Trophoblast cell (in vitro differentiated cells and primary cell): ENCODE measurements at places on chromosomes 11 and 22.

DNA sequence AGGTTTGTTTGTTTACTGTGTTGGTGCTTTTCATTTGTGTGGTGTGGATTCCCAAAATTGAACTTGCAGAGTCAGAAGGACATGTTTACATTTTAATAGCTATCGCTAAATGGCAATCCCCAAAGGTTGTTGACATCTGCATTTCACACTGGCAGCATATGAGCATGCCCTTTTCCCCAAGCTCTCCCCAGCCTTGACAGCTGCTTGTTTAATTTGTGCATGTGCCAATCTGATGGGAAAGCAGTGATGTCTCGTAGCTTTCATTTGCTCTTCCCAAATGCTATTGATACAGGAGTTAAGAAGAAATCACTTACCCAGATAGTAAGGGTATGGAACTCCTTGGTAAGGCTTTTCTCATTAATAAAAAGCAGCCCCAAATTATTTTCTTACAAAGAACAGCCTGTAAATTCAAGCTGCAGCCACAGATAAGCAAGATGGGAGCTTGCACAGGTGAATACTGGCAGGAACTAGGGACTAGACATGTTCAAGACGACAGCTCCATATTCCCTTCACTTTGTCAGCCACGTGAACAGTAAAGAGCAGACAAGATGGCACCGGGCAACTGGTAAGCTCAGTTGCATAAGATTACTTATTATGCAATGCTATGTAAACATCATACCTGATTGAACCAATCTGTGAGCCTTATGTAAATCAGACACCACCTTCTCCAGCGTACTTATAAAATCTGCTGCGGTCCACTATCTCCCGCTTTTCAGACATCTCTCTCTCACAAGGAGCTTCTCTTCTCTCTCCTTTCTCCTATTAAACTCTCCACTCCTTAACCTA is 87.4 kb downstream of the IGLL5 start:
- no peaks in the 10 kb centered on the region for H3K27me3 ChIP-seq
- no peak overlapping the region for H3K4me3 ChIP-seq
- no peak for DNase-seq
- no peak overlapping the region for H3K27ac ChIP-seq

DNA sequence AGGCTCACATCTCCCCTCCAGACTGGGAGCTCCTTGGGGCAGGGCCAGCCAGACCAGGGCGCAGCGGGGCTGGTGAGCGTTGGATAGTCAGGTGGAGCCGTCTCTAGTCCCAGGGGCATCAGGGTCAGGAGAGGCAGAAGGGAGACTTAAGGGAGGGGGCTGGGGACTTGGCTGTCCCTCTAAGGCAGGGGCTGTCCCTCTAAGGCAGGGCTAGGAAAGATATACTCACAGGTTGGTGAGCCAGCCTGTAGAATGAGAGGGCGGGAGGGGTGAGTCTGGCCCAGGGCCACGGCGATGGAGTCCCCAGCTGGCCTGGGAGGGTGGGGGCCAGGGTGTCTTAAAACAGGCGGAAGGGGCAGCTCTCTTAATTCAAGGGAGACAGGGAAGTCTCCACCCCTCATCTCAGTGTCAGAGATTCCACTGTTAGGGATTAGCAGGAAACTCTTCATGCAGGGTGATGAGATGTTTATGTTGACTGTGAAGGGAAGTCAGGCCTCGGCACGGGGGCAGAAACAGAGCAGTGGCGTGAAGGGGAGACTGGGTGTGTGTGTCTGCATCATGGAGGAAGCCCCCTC is 11.3 kb downstream of the P2RY2 start:
- no peaks in the 10 kb centered on the region for H3K27me3 ChIP-seq
- no peak overlapping the region for H3K4me3 ChIP-seq
- DNase-seq = no peak
- peaks cover 48% of the 10 kb centered on the region for H3K4me1 ChIP-seq

- no peaks in the 10 kb centered on the region for H3K27me3 ChIP-seq
- no peak for DNase-seq
- no peaks in the 10 kb centered on the region for H3K4me1 ChIP-seq
- H3K27ac ChIP-seq = no peak overlapping the region
These were observed 592.5 kb upstream of the B3GAT1 start for GRCh38 chr11:135004495-135004894.

GRCh38 chr11:75189911-75190310 is 39.0 kb downstream of the SLCO2B1 start:
- peaks cover 34% of the 10 kb centered on the region for H3K4me1 ChIP-seq
- H3K27ac ChIP-seq = no peak overlapping the region
- H3K27me3 ChIP-seq = no peaks in the 10 kb centered on the region
- no peak overlapping the region for H3K4me3 ChIP-seq
- peak; percentile 23 for DNase-seq

- DNase-seq = no peak
- peaks cover 20% of the 10 kb centered on the region for H3K36me3 ChIP-seq
- H3K4me1 ChIP-seq = peaks cover 21% of the 10 kb centered on the region
- H3K27me3 ChIP-seq = no peaks in the 10 kb centered on the region
- H3K4me3 ChIP-seq = peak within 1 kb of the TSS; percentile 86
These were observed at the start of gene KIAA0930 for GRCh38 chr22:45240810-45241631. TSS of gene KIAA0930 (minus strand) at chr22:45240894. CDS start at chr22:45240703, 191 bp downstream.

GRCh38 chr11:6404342-6405051 is 14.2 kb downstream of the SMPD1 start:
- no peak overlapping the region for H3K27ac ChIP-seq
- no peaks in the 10 kb centered on the region for H3K4me1 ChIP-seq
- DNase-seq = peak; percentile 57
- H3K27me3 ChIP-seq = no peaks in the 10 kb centered on the region
- peaks cover 2% of the 10 kb centered on the region for H3K36me3 ChIP-seq
- peak overlapping the region; percentile 5 for H3K4me3 ChIP-seq

GRCh38 chr11:124277804-124278203 is 21.6 kb downstream of the OR8G5 start:
- H3K36me3 ChIP-seq = no peaks in the 10 kb centered on the region
- H3K4me1 ChIP-seq = no peaks in the 10 kb centered on the region
- H3K27ac ChIP-seq = no peak overlapping the region
- H3K4me3 ChIP-seq = no peak overlapping the region
- no peak for DNase-seq
- H3K27me3 ChIP-seq = no peaks in the 10 kb centered on the region
